Mesothelial cell of epicardium (in vitro differentiated cells): ENCODE measurements at places on chromosomes 6 and 20. TPM values are rescaled to one million over a fixed set of nuclear protein-coding genes. Genes with fewer than 3 reads are reported as not detected.

GRCh38 chr6:51292659-51293058 lies 474.0 kb downstream of the TFAP2B start:
- peaks cover 23% of the 10 kb centered on the region for H3K4me1 ChIP-seq
- DNase-seq, result no peak
- peak overlapping the region; percentile 43 for H3K27ac ChIP-seq
- no peaks in the 10 kb centered on the region for H3K36me3 ChIP-seq

- no peaks in the 10 kb centered on the region for H3K27me3 ChIP-seq
- no peak overlapping the region for H3K27ac ChIP-seq
- H3K4me3 ChIP-seq, result no peak overlapping the region
- no peaks in the 10 kb centered on the region for H3K36me3 ChIP-seq
- DNase-seq, result no peak
Measured at GRCh38 chr6:5231289-5231688, 29.5 kb downstream of the LYRM4 start.

- no peak overlapping the region for H3K4me3 ChIP-seq
- peaks cover 2% of the 10 kb centered on the region for H3K27me3 ChIP-seq
- H3K4me1 ChIP-seq, result no peaks in the 10 kb centered on the region
Measured at GRCh38 chr6:169991913-169992312, 240.5 kb downstream of the ERMARD start.

- peak overlapping the region; percentile 99 for H3K4me3 ChIP-seq
- no peak for DNase-seq
- H3K4me1 ChIP-seq, result peaks cover 28% of the 10 kb centered on the region
- H3K27ac ChIP-seq, result peak overlapping the region; percentile 97
- H3K36me3 ChIP-seq, result no peaks in the 10 kb centered on the region
Measured at GRCh38 chr6:155314773-155315515, 660 bp upstream of the TFB1M start.

Gene OPRL1
- 2.2 to 2.6 TPM (median 2.5 TPM) in 3 replicates for total RNA-seq

Gene FKBP5
- 7.3 to 7.6 TPM (median 7.3 TPM) in 3 replicates for total RNA-seq

Gene MYLK2
- 0.27 to 0.49 TPM (median 0.38 TPM) in 3 replicates for total RNA-seq
